ENCODE measurements at places on chromosomes 2 and 18.

DNA sequence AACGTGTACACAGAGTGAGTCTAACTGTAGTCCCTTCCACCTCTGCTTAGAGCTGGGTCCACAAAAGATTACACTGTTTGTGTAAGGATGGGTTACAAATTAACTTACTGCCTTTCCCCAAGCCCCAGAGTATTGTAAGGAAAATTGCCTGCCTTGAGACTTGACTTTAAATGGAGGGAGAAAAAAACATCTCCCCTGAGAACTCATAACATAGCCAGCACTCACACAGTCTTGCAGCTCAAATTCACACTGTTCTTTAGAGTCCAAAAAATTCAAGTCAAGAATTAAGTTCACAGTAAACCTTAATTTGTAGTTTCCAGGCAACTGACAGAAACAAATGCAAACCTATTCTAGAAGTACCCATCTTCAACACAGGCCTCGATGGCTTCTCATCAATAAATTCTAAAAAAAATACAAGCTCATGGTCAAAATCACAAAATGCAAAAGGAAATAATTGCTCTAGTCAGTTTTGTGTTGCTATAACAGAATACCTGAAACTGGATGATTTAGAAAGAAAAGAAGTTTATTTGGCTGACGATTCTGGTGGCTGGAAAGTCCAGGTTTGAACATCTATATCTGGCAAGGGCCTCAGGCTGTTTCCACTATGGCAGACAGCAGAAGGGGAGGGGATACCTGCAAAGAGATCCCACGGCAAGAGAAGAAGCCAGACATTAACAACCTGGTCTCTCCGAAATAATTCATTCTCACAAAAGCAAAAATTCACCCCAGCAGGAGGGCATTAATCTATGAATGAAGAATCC lies 34.6 kb upstream of the TMEM17 start:
- no peak for DNase-seq

GRCh38 chr2:218856896-218857243 lies 2.7 kb upstream of the WNT6 start:
- no peak for DNase-seq

DNA sequence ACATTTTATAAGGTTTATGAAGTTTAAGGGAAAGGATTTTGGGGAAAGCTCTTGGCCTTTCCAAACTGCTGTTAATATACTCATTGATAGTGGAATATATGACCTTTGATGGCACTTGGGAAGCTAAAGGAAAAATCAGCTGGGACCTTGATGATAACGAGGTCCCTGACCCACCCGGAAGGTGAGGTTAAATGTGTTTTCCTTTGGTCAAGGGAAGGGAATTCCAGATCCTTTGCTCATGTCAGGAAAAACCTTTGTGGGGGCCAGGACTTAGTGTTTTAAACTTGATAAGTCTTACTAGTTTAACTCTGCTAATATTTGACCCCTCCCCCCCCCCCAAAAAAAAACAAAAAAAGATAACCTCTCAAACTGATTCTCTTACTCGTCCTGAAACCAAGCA lies 50.7 kb downstream of the CRIM1 start:
- no peak for DNase-seq

DNA sequence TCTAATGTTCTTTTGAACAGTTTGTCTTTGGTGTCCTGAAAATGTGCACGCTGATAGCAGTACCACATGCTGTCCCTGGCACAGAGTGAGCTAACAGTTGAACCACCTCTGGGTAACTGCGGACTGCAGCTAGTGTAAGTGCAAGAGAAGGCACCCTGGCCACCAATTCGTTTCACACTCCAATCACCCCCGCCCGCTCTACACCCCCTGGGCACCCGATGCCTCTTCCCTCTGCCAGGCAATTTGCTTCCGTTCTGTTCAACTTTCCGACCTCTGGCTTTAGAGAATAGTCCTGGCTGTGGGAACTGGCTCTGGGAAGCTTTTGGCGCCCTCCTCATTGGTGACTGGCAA lies 1.4 kb downstream of the DOCK10 start:
- peak; percentile 10 for DNase-seq

- DNase-seq, result no peak
Measured at GRCh38 chr2:107461301-107461700, 365.4 kb upstream of the RGPD4 start.

GRCh38 chr2:160338901-160339685 lies 139.0 kb upstream of the ITGB6 start:
- no peak for DNase-seq

DNA sequence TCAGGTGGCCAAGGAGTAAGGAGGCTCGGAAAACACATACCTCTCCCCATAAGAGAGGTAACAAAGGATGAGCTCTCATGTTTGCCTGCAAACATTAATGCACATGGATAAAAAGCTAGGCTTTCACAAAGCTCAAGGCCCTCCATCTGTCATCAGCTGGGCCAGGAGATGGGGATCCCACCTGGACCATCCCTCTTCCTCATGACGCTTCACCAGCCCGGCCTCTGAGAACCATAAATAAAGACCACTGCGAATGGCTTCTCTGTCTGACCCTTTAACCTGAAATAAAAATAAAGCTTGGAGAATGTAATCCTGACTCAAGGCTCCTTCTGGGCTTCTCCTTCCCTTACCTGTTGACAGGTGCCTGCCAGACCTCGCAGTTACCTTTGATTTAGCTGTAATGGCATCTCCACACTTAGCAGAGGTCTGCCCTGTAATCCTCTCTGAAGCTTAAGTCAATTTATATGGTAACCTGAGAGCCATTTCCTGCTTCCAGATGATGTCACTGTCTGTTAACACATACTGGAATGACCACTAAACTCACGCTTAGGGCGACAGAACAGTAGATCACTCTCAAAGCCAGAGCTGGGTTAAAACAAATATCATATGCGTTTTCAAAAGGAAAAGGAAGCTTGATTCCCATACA lies 29.3 kb upstream of the FOXI3 start:
- no peak for DNase-seq

DNA sequence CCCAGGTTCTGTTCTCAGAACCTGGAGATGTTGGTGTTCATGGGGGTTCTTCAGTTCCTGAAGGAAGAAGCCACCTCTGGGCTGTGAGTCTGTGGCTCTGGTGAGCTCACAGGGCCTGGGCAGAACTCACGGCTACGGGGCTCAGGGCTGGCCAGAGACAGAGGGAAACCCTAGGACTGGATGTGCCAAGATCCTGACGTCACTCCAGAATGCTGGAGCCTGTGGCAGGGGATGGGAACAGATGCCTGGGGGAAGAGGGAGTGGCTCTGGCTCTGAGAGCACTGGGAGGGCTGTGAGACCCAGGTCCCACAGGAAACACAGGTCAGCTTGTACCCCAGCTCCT lies at the start of gene OTOF:
OTOF (minus strand) TSS at position 214 of the 343 bp plus-strand sequence.
- DNase-seq, result no peak

DNA sequence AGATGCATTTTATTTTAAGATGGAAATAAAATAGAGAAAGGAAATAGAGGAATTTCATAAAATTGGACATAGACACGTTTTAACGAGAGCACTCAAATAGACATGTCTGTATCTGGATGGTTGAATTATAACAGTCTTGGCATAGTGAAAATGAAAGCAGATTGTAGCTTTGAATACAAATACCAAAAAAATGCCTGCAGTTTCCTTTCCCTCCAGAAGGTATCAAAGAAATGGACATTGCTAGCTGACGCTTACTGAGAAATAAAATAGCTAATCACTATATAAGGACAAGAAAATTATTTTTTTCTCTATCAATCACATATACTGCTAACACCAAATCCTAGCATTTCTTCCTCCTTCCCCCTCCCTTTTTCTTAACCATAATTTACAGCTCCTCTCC lies 11.4 kb upstream of the MAPRE2 start:
- no peak for DNase-seq

DNA sequence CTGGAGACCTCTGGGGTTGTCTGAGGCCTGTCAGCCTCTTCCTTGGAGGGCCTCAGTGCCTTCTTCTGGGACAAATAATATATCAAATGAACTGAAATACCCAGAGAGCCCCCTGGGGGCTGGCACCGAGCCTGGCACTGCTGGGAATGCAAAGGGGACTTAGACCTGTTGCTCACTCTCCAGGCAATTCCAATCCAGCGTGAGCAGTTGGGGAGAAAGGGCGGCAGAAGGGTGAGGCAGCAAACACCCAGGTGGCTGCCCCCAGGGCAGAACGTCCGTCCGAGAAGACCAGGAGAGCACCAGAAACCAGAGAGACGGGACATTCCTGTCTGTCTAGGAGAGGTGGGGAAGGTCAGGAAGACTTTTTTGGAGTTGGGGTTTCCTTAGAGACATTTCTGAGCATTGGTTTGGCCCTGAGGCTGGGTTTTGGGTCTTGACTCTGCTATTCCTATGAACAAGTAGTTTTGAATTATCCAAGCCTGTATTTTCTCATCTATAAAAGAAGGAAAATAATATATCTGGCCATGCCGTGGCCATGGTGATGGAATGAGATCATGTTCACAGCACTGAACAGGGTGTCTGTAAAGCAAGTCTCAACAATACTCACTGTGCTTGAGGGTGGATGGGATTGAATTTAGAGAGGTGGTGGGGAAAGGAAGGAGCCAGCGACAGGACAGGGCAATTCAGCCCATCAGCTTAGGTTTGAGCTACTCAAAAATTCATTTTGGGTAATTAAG lies 44.3 kb upstream of the ZBTB7C start:
- DNase-seq, result no peak

- no peak for DNase-seq
Measured at GRCh38 chr2:186530314-186530713, 44.3 kb downstream of the ZC3H15 start.

DNA sequence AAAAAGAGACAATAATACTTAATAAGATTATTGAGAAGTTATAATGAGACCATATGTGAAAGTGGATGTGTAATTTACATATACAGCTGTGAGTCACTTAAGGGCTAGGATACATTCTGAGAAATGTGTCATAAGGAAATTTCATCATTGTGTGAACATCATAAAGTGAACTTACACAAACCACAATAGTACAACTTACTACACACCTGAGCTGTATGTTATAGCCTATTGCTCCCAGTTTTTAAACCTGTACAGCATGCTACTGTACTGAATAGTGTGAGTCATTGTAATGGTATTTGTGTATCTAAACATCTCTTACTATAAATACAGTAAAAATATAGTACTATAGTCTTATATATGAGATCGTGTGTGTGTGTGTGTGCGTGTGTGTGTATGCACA lies 1420.3 kb upstream of the PIK3C3 start:
- DNase-seq, result no peak

DNA sequence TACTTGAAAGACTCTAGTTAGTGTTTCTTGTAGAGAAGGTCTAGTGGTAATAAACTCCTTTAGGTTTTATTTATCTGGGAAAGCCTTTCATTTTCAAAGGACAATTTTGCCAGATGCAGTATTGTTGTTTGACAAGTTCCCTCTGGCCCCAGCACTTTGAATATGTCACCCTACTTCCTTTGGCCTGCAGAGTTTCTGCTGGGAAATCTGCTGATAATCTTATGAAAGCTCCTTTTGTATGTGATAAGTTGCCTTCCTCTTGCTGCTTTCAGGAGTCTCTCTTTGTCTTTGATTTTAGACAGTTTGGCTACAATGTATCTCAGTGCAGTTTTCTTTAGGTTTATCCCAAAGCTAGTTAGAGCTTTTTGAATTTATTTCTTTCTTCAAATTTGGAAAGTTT lies 106.2 kb upstream of the L3MBTL4 start:
- no peak for DNase-seq

DNA sequence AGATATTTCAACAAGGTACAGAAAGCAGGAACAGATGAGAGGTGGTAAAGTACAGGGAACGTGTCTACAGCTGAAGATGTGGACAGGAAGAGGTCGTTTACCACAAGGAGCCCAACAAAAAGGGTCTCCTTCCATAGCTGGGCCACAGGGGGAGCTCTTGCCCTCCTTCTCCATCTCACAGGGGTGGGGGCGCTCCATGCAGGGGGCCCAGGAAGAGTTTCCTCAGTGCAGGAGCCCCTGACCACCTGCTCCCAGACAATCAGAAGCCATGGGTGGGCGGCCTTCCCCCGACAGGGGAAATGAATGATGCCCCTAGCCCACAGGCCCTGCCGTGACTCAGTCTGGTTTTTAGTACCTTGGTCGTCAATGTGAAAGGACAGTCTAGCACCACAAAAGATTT lies 163.6 kb upstream of the ZNF516 start:
- DNase-seq, result no peak

DNA sequence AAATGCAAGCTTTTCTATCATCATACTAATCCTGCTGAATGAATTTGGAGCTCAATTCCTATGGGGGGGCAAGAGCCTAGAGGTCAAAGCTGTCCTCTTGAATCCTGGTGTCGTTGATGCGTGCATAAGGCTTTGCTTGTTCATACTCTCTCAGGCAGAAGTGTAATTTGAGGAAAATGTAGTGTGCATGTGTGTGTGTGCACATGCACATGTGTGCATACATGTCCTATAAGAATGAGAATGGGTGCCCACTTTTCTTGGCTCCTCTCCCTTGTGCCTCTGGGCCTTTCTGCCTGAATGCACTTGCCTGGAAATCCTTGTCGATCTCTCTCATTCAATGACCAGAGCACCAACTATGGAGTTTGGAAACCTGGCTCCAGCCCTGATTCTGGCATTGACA lies 28.5 kb upstream of the C18orf32 start:
- DNase-seq, result no peak

GRCh38 chr2:171088057-171088834 lies 72.4 kb downstream of the TLK1 start:
- no peak for DNase-seq

DNA sequence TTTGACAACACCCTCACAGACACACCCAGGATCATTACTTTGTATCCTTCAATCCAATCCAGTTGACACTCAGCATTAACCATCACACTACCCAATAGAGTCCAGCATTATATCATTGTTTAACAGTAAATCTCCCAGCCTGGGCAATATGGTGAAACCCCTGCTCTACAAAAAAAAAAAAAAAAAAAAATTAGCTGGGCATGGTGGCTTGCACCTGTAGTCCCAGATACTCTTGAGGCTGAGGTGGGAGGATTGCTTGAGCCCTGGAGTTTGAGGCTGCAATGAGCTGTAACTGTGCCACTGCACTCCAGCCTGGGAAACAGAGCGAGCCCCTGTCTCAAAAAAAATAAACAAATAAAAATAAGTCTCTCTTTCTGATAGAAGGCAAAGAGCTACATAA lies 304.0 kb downstream of the STK39 start:
- DNase-seq, result no peak

DNA sequence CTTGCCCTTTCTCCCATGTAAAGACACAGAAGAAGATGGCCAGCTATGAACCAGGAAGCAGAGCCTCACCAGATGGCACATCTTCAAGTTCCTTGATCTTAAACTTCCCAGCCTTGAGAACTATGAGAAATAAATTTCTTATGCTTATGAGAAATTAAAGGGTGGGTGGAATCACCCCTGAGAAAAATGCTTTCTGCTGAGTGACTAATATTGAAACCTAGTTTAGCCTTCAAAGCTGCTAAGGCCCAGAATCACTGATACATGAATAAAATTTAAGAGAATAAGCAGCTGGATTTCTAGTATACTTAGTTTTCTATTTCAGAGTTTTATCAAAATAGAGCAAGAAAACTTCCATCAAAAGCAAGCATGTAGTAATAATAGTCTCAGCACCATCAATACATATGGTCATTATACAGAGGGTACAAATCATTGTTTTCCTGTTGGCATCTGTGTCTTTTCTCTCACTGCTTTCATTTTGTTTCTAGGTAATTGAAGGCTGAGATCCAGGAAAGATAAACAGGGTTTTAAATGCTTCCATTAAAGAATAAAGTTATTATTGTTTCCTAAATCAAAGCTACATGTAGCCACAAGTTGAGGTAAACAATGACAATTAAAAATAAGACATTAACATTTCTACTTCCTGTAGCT lies 53.3 kb upstream of the COL5A2 start:
- DNase-seq, result no peak

GRCh38 chr2:188678882-188679281 lies 295.3 kb upstream of the COL3A1 start:
- DNase-seq, result no peak

Measured in stimulated activated CD8-positive, alpha-beta memory T cell treated with anti-CD3 and anti-CD28 coated beads, Interleukin-2, amount 100 ng/mL, for 1 hour (primary cell).